ENCODE measurements at places on chromosomes 12 and 14.

DNA sequence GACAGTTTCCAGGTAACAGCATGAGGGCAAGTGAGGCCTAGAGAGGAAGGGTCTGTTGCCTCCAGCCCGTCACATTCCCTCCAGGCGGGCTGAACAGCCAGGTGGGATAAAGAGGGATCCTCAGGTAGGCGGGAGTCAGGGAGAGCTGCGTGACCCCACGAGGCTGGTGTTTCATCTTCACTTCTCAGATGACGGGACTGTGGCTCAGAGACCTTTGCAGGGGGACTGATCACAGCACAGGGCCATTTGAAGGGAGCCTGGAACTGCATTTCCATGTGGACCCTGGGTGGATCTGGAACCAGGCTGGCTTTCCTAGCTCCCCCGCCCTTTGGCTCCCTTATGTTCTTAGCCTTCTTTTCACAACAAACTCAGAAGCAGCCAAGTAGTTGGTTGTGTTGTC is 37.4 kb downstream of the SH2B3 start:
- ATAC-seq, result no peak

- ATAC-seq, result no peak
Measured at GRCh38 chr14:87409393-87409792, 583.6 kb downstream of the GALC start.

DNA sequence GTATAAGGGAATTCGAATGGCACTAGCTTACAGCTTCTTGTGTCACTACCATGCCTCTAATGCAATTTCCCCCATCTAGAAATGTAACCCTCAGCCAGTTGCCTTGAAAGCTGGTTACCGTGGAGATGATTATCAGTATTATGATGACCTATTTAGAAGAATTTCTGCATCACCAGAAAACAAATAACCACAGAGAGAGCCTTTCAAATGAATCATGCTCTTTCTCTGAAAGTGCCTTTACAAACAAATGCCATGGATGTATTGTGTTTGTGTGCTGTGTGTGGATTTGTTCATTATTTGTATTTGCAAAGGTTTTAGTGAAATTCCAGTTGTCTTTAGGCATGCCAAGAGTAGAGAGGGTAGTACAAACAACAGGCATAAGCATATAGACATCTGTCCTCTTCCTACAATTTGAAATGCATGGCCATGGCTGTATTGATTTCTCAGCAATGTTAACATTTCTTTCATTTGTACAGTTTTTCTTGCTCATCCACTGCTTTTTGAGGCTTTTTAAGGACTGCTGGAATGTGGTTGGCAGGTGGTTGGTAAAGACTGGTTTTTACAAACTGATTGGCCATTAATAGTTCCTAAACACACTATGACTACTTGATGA is 266.5 kb downstream of the PAWR start:
- no peak for ATAC-seq

DNA sequence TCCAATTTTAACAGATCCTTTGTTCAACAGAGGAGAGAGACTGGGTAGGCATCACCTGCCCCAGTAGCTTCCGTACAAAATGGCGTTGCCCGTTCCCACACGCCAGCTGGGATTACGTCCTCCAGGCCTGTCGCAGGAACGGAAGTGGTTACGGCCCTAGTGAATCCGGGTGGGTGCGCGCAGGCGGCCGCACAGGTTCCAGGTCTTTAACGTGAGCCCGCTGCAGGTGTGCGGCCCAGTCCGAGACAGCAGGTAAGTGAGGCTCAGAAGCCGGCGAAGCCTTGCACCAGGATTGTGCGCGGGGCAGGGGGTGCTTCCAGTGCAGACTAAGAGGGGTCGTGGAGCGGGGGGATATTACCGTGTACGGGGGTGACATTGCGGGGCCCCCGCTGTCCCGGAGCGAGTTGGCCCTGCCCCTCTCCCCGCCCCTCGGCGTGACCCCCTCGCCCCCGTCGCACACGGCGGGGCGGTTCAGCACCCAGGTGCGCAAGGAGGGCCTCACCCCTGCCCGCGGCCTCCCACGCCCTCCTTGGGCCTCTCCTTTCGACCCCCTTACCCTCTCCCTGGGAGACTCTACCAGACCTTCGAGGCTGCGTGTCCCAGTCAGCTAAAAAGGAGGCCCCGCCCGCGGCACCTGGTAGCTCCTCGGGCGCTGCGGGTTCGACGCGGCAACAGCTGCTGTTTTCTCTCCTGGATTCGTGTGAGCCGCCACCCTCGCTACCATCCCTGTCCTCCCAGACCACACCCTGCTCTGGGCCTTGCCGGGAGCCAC is at the start of gene EXD2:
TSS of gene EXD2 (plus strand) at position 159 of the 772 bp plus-strand sequence. CDS start 17,973 bp downstream, outside the sequence.
- peak; percentile 99 for ATAC-seq

DNA sequence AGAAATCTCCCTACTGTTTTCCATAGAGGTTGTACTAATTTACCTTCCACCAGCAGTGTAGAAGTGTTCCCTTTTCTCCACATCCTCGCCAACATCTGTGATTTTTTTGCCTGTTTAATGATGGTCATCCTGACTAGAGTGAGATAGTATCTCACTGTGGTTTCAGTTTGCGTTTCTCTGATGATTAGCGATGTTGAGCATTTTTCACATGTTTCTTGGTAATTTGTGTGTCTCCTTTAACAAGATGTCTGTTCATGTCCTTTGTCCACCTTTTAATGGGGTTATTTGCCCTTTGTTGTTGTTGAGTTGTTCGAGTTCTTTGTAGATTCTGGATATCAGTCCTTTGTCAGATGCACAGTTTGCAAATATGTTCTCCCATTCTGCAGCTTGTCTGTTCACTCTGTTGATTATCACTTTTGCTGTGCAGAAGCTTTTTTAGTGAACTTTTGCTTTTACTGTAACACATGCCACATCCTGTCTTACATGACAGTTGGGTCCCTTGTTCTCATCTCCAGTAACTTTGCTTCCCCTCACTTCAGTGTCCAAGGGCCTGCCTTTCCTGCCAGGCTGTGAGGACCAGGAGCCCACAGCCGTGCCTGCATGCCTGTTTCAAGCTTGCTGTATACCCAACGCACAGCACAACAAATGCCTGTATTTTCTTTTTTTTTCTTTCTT is 64.9 kb downstream of the SPRING1 start:
- no peak for ATAC-seq

DNA sequence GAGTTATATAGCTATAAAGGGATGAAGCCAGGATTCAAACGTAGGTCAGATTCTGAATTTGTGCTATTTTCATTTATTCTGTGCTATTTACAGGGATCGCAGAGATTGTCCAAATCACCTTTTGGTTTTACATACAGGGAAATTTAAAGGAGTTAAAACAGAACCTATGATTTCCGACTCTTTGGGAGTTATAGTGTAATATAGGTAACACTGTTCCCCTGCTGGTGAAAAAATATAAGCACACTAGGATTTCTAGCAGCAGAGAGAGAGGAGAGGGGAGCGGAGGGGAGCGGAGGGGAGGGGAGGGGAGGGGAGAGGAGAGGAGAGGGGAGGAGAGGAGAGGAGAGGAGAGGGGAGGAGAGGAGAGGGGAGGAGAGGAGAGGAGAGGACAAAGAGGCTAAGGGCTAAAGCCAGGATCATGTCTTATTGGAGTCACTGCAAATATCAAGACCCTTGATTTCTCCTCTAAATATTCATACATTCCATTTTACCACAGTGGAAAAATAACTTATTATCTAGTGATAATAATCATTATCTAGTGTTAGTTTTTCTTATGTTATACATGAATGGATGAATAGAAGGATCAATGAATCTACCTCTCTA is 46.2 kb upstream of the KCNH5 start:
- no peak for ATAC-seq

GRCh38 chr12:30967026-30967425 is 40.5 kb downstream of the TSPAN11 start:
- no peak for ATAC-seq

GRCh38 chr14:60495946-60496345 is 10.1 kb upstream of the C14orf39 start:
- ATAC-seq, result no peak

- ATAC-seq, result no peak
Measured at GRCh38 chr14:30848449-30849240, 25.7 kb upstream of the COCH start.

Measured in gastroesophageal sphincter (tissue), 4 donors.